ENCODE measurements at places on chromosomes 4 and X.

- no peak for DNase-seq
Measured at GRCh38 chr4:26619784-26620183, 35.9 kb downstream of the TBC1D19 start.

DNA sequence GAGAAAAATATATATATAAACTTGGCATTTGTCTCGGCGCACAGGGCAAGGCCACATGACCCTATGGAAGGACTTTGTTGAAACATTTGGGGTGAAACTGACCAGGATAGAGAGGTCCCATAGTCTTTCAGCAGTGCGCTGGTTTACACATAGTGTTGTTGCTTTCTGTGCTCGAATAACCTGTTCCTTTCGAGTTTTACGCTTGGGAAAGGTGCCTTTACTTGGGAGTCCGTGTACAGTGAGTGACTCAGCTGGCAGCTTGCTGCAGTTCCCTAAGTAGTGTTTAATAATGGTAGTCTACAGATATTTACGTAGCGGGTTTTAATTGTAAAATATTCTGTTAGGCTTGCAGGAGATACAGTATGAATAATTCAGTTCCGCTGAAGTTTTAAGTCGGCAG is 578 bp downstream of the APOOL start:
- DNase-seq: no peak

- peak; percentile 18 for DNase-seq
Measured at GRCh38 chr4:173257732-173258717, 76.1 kb downstream of the HMGB2 start.

DNA sequence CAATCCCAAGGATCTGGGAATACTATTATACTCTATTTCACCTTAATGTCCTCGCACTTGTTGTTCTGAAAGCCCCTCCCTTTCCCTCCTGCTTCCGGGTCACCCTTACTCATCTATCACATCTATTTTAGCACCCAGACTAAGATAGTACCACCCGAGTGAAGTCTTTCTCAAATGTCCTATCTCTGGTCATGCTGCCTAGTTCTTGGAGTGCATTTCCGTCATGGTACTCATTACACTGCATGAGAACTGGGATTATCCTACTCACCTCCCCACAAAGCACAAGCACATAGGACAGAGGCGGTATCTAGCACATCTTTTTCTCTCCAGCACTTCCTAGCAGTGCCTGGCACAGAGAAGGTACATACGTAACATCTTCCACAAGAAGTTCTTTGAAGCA is 944.4 kb upstream of the FTHL17 start:
- DNase-seq: no peak

DNA sequence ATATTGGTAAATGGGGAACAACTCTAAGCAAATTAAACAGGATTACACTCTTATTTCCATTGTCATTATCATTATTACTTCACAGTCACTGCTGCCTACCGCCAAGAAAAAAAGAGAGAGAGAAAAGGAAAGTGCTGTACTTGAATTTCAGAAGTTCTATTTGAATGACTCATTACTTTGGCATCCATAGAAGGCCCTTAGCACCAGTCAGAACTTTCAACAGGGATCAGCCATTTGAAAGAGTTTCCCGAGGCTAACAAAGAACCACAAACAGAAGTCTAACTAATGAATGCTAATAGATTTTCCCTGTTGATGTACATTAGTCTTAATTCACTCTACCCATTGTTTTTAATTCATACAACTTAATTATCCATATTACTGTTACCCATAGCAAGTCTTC is 116.3 kb downstream of the SHROOM4 start:
- no peak for DNase-seq

GRCh38 chr4:53362093-53362492 is 3.8 kb downstream of the SCFD2 start:
- DNase-seq: no peak

DNA sequence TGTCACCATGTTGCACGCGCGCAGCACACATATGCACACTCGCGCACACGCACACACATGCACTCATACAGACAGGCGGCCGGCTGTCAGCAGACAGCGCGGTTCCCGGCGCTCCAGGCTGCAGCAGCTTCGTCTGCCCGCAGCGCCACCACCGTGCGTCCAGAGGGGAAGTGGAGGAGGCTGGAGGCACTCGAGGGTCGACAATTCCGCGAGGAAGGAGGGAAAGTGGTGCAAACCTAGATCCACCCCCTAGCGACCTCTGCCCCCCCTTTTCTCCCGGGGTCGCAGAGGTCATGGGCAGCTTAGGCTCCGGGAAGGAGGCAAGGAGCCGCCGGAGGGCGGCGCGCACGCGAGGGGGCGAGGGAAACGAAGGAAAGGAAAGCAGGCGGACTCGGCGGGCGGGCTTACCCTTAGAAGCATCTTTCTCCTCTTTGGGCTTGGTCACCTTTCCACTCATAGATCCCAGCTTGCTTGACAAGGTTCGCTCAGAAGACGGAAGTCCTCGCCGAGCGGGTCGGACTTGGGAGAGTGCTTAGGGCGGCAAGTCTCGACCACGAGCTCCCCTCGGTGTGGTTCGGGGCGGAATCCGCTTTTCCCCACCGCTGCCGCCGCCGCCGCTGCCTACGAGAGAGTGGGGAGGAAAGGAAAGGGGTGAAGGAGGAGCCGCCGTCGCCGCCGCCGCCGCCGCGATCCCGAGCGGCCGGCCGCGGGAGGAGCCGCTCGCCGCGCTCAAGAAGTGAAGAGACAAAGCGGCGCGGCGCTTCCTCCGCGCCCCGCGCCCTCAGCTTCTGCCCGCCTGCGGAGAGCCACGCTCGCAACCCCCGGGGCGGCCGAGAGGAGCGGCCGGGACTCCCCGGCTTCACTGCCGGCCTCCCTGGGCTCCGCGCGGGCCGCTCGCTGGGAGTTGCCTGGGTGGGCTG is 326.6 kb upstream of the F9 start:
- no peak for DNase-seq

- DNase-seq: no peak
Measured at GRCh38 chrX:38105216-38105725, 98.9 kb downstream of the SYTL5 start.

GRCh38 chr4:98601708-98602107 is 56.7 kb downstream of the TSPAN5 start:
- DNase-seq: no peak

GRCh38 chrX:104270916-104271512 is 16.3 kb upstream of the ESX1 start:
- peak; percentile 27 for DNase-seq

DNA sequence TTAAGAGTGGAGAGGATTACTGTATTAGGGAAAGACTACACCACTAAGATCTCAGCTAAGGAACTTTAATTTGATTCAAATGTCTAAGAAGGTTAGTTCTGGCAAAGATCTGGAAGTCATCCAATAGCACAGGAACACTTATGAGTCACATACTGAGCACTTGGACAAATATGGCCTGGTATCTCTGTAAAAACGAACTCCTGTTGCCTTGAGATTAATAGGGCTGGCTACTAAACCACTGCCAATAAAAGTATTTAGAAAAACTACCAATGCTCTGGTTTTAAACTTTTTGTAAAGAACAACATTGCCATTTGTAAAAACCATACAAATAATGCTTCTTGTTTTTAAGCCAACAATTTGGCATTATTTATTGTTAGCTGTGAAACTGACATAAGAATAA is 70.5 kb downstream of the SEC24D start:
- no peak for DNase-seq

- no peak for DNase-seq
Measured at GRCh38 chr4:181517491-181517890, 725.7 kb upstream of the TENM3 start.

- no peak for DNase-seq
Measured at GRCh38 chrX:23136816-23137215, 137.1 kb downstream of the DDX53 start.

GRCh38 chrX:133546441-133546840 is 131.2 kb upstream of the GPC4 start:
- no peak for DNase-seq

DNA sequence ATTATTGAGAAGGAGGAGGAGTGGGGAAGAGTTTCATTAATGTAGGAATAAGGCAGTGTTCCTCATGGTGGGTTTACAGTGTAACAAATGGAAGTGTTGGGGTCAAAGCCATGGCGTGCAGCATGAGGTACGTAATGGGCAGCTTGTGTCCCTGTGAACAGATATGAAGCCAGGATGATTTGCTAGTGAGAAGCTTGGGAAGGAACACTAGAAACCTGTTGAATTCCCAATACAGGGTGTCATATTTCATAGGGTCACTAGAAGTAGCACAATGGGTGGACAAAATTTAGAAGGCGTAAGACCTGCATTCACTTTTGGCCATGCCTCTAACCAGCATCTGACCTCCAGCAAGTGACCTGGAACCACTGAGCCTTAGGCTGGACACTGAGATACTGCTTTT is 6.8 kb downstream of the PYURF start:
- DNase-seq: no peak

- no peak for DNase-seq
Measured at GRCh38 chrX:56499372-56499771, 64.1 kb upstream of the UBQLN2 start.

DNA sequence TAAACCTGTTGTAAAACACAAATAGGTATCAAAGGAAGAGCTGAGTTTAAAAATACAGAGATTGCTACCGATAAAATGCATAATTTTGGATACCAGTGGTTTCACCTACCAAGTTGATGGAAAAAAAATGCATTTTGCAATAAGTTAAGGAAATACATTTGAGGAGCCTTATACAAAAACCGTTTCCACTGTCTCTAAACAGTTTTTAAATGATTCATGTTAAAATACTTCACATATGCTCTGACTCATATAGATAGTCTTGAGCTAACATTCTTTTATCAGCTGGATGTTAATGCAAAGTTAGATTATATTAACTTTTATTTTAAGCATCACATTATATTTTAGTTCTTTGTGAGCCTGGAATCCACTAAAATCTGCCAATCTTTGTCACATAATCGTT is 50.6 kb upstream of the ANKRD17 start:
- no peak for DNase-seq

GRCh38 chr4:7262134-7262533 is 69.8 kb downstream of the SORCS2 start:
- DNase-seq: no peak

GRCh38 chrX:124395145-124395880 is 49.0 kb downstream of the SH2D1A start:
- DNase-seq: no peak

DNA sequence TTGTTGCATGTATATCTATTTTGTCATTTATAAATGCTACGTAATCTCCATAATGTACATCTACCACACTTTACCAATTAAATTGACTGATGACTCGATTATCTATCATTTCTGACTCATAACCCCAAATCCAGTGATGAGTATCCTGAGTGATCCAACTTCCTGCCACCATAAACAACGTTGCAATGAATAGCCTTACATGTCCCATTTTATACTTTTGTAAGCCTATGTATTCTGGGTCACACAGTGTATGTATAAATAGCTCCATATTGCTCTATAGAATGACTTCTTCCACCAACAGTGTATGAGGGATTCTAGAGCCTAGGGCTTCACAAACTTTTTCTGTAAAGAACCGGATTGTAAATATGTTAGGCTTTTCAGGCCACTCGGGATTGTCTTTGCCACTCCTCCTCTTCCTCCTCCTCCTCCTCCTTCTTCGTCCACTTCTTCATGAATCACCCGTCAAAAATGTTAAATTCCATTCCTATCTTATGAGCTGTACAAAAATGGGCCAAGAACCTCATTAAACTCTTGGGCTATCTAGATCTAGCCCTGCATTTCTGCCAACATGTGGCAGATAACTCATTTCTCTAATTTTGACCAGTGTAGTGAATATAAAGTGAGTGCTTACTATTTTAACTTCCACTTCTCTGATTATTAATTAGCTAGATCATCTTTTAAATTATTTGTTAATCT is 672.2 kb upstream of the AMOT start:
- no peak for DNase-seq

DNA sequence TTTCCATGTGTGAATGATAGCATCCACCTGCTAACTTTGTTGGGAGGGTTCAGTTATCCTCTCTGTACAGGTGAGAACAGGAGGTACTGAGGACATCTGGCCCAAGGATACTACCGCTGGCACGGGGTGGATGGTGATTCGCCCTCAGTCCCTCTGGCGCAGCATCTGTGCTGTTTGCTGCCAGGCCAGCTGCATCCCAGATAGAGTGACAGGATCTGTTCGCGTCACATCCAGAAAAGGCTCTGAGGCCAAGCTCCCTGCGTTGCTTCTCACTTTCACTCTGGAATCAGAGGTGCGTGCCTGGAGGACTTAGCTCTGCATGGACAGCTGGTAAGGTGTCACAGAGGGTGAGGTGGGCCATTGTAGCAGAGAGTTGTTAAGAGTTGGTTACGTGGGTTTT is 95.4 kb downstream of the TBL1X start:
- no peak for DNase-seq

GRCh38 chrX:6432226-6432625 is 102.7 kb downstream of the VCX3A start:
- no peak for DNase-seq

- no peak for DNase-seq
Measured at GRCh38 chr4:14726877-14727361, 275.4 kb upstream of the CPEB2 start.

DNA sequence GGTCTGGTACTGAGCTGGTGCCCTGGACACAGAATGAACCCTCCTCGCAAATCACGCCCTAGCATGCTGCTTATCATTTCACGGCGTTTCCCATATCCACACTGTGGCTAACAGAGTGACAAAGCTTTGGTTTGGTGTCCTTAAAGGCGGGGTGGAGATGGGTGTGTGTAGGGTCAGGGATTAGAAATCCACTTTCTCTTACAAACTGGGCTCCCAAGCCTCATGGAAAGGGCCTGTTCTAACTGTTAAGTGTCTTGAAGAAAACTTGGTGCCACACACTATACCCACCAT is 735 bp upstream of the CHRDL1 start:
- no peak for DNase-seq

- DNase-seq: no peak
Measured at GRCh38 chr4:169437299-169438047, 166.7 kb upstream of the SH3RF1 start.

DNA sequence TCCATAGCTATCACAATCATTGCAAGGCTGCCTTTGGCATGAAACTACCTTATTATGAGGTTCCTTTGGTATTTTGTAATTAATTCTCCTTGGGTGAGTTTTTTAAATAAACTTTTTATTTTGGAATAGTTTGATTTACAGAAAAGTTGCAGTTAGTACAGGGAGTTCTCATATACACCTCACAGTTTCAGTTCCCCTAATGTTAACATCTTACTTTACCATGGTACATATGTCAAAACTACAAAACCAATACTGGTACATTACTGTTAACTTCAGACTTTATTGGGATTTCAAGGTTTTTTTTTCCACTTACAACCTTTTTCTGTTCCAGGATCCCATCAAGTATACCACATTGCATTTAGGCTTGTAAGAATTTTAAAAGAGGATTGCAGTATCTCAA is 52.0 kb upstream of the RGN start:
- no peak for DNase-seq

- no peak for DNase-seq
Measured at GRCh38 chrX:113522814-113523213, 682.2 kb upstream of the AMOT start.

GRCh38 chr4:76951672-76952010 is 2.1 kb downstream of the SEPTIN11 start:
- DNase-seq: no peak

DNA sequence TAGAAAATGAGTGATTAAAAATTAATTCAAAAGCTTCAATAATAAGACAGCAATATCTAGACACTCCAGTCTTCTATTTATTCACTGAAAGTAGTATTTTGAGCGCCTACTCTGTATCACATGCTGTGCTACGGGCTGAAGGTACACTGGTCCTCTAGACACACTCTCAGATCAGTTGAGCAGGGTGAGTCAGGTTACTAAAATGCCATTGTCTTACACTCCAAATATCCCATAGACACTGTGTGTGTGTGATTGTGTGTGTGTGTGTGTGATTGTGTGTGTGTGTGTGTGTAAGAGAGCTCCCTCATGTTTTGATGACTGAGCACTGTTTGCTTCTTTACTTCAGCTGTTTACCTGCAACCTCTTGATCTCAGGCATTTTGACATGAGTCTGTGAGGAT is 342.8 kb upstream of the BOD1L1 start:
- no peak for DNase-seq
